ENCODE measurements at places on chromosomes 2 and 18.
A peak's percentile ranks its signal among the peaks of the same experiment; 100 is the strongest.

- DNase-seq: no peak
Measured at GRCh38 chr2:65554765-65555591, 122.6 kb upstream of the SPRED2 start.

GRCh38 chr2:1609485-1610095 lies 134.7 kb downstream of the PXDN start:
- DNase-seq: no peak

GRCh38 chr2:46569766-46570165 lies 90.4 kb downstream of the TMEM247 start:
- no peak for DNase-seq

GRCh38 chr18:41162191-41162590 lies 792.8 kb upstream of the PIK3C3 start:
- DNase-seq: no peak

DNA sequence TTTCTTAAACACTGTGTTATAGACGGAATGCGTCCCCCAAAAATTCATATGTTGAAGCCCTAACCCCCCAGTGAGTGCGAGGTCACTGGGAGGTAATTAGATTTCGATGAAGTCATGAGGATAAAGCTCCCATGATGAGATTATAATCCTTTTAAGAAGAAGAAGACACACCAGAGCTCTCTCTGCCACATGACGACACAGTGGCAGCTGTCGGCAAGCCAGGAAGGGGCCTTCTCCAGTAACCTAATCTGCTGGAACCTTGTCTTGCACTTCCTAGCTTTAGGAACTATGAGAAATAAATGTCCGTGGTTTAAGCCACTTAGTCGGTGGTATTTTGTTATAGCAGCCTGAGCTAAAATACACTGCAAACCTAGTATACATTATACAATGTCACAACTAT lies 12.3 kb downstream of the TMEM237 start:
- DNase-seq: no peak

GRCh38 chr2:142954493-142954892 lies 77.0 kb downstream of the KYNU start:
- no peak for DNase-seq

- no peak for DNase-seq
Measured at GRCh38 chr2:108998911-108999310, 9.9 kb upstream of the EDAR start.

DNA sequence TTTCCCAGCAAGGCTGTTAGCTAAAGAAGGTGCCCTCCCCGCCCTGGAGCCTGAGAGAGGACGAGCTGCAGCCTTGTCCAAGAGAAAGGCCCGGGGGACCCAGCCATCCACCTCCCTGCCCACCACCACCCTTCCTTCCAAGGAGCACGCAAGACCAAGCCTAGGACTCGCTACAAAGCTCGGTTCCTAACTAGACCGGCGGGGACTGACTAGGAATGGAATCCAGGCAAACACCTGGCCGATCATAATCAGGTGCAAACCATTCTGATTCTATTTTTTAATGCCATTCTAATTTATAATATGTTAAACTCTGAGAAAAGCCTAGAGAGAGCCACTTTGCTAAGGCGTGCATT lies 19.7 kb upstream of the TUBB6 start:
- DNase-seq: peak; percentile 55

DNA sequence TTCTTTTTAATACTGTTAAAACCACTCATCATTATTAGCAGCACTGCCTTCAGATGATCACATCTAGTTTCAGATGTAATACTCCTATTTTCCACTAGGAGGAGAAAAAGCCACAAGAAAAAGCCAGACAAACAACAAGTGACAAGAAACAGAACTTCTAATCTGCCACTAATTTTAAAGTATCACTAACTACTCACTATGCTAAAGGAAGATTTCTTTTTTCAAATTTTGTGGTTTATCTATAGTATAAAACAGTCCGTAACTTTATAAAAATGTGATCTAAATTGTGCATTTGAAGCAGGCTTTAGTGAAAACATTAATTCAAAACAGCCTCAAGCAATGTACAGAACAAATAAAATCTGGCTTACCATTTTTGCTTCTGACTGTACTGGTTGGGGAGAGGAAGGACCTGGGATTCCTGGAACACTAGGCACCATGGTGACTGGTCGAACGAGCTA lies 56.8 kb downstream of the ATF2 start:
- peak; percentile 84 for DNase-seq

DNA sequence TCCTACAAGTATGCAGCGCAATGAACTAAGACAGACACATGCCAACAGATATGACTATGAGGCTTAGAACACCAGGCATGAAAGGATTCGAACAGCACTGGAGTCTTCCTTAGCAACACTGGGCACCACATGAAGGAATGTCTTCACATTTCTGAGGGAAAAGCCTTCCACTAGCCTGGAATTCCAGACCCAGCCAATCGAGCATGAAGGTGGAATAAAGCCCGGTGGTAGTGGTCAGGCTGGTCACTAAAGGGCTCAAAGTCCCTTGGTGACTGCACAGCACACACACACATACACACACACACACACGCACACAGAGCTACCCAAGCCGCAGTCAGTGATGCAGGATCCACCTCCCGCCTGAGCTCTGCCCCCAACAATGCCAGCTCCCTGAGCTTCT lies 19.7 kb upstream of the SFXN5 start:
- no peak for DNase-seq

DNA sequence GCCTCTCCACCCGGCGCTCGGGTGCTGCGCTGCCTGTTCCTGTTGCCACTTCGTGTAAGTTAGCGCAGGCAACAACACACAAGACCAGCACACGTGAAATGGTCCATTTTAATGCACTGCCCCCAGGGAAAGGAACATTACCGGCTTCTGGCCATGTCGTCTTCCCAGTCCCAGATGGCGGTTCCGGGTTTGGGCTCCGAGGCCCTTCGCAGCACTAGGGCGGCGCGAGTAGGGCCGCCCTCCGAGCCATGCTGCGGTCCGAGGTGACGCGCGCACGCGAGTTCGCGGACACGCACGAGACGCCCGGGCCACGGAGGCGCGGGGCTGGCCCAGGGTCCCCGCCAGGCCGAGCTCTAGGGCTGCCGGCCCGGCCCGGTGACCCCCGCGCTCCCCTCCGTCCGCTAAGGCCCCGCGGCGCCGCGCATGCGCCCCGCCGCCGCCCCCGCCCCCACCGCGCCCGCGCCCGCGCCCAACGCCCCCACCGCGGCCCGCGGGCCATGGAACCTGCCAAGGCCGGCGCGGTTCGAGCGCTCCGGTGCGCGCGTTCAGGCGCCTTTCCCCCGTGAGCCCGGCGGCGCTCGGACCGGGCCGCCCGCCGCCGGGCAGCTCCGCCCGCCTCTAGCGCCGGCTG lies 367 bp upstream of the ZNF236 start:
- DNase-seq: peak; percentile 54

DNA sequence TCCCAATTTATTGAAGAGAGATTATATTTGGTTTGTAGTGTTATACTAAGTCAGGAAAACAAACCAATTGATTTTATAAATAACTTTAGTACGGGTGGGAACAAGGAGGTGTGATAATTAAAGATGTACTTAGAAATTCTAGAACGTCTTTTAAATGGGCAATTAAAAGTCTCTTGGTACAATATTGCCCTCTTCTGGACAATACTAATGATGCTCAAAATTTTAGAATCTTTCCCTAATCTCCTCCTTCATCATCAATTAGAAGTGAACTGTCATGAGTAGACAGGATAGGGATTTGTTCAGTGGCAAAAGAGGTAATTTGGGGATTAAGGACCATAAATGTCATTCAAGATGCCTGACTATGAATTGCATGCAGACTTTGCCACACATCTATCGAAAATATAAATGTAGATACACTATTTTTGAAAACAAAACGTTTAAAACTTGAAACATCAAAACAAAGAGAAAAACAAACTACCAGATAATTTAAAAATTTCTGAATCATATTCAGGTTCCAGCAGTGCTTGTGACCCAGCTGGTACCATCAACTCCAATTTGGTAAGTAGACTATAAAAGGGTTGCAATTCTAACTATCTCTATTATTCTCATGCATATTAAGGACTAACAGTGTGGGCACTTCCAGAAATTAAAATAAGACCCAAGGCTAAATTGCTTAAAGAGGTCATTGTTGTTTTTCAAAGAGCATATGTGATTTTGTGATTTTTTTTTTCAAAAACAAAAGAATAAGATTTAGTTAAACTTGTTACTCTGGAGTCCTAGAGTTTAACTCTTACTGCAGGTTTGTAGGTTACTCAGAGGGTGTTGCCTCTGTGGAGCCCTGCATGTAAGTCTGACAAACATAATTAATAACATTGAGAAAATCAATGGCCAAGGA lies 123.5 kb downstream of the LAMA3 start:
- peak; percentile 45 for DNase-seq

DNA sequence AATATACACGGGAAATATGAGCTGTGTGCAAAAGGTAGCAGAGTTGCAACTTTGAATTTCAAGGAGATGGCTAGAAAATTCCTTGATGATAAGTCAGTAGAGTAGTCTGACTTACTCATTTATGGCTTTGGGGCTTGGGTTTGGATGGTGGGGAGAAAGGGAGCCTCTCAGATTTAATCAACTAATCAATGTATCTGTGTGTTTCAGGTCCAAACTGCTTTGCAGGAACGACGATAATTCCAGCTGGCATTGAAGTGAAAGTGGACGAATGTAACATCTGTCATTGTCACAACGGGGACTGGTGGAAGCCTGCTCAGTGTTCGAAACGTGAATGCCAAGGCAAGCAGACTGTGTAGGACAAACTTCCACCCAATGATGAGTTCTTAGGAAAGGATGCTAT lies 164.6 kb downstream of the VWC2L start:
- no peak for DNase-seq

DNA sequence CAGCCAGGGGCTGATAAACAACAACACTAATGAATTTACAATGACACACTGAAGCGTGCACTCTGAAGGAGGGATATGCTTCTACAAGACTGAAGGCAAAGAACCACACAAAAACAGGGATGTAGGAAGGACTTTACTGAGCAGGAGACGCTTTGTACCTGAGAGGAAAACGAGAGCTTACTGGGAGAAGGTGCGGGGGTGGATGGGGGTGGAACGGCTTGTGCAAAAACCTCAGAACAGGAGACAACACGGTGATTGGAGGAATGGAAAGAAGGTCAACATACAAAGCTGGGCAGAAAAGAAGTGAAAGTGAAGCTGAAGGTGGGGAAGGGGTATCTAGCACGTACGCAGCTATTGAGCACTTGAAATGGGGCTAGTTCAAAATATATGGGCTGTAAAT lies 93.1 kb downstream of the SLC8A1 start:
- no peak for DNase-seq

GRCh38 chr2:177195194-177195593 lies 17.4 kb upstream of the HNRNPA3 start:
- no peak for DNase-seq

GRCh38 chr2:171480908-171481307 lies 41.4 kb upstream of the CYBRD1 start:
- DNase-seq: no peak

GRCh38 chr2:238688193-238689153 lies 159.4 kb upstream of the TWIST2 start:
- DNase-seq: no peak

GRCh38 chr18:12296087-12296403 lies 12.0 kb upstream of the TUBB6 start:
- DNase-seq: no peak

DNA sequence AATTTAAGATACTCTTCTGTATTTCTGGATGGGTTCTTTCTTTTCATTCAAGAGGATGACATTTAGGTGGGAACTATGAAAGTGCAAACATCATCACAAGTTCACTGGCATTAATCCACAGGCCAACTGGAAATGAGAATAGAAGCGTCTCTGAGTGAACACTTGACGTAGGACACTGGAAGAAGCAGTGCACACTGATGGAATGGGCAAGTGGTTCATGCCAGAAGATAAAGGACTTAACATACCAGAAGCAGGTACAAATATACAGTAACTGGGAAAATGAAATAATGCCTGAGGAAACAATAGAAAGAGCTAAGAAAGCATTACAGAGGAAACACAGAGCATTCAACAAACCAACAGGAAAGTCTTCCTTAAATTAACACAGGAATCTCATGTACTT lies 120.9 kb upstream of the CCDC195 start:
- DNase-seq: no peak

GRCh38 chr2:190646780-190647522 lies 1.9 kb upstream of the NAB1 start:
- no peak for DNase-seq

DNA sequence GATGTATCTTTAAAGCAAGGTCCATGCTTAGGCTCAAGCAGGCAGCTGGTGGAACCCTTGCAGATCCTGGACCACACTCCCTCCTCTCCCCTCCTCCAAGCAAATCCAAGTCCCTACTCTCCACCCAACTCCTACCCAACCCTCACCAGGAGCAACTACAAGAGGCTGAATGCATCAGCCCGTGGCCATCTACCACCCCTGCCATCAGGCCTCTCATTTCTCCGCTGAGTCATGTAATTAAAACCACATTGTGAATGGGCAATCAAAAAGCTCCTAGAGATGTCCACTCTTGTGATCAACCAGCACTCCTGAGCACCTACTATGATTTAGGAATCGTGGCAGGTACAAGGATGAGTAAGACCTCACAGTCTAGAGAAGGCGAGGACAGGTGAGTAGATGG lies 142.2 kb upstream of the CAPN13 start:
- no peak for DNase-seq

GRCh38 chr2:109304242-109304641 lies 175.2 kb downstream of the SH3RF3 start:
- no peak for DNase-seq

GRCh38 chr2:86017901-86018896 lies 87.5 kb downstream of the POLR1A start:
- no peak for DNase-seq

GRCh38 chr2:103789381-103790095 lies 1027.7 kb downstream of the TMEM182 start:
- peak; percentile 76 for DNase-seq

DNA sequence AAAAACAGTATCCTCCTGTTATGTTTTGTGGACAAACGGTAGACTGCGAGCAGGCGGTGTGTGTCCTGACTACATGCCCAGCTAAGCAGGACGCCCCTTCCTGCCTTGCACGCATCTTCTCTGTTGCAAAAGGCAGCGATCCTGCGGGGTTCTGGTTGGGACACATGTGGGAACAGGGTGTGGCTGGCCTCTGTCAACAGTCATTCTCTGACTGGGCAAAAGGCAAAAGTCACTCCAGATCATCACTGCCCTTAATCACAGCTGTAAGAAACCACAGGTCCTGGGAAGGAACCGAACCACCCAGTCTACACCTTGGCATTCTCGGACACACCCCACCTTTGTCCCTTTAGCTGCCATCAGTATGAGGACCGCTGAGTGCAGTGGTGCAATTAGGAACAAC lies 44.3 kb upstream of the TMEM87B start:
- DNase-seq: no peak

DNA sequence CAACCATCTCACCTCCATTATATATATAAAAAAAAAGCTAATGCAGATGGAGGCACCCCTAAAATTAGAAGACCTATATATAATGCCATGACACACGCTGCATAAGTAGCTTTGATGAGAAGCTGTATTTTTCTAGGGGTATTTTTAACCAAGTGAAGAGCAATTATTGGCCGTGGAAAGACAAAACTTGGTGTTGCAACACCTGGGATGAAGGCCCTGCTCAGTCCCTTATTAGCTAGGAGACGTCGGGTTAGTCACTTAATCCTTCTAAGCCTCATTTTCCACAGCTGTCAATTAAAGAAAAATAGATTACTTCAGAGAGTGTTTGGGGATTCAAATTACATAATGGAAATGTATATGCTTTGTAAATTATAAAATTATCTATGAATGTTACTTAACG lies 63.0 kb downstream of the WDR75 start:
- no peak for DNase-seq

Measured in GM23338 (cell line).